Breast epithelium (tissue), 4 donors: ENCODE measurements at places on chromosomes 2 and 18. TPM values are rescaled to one million over a fixed set of nuclear protein-coding genes. Genes with fewer than 3 reads are reported as not detected.

GRCh38 chr2:241820625-241821384 is 11.8 kb downstream of the NEU4 start:
- DNase-seq, result no peak

DNA sequence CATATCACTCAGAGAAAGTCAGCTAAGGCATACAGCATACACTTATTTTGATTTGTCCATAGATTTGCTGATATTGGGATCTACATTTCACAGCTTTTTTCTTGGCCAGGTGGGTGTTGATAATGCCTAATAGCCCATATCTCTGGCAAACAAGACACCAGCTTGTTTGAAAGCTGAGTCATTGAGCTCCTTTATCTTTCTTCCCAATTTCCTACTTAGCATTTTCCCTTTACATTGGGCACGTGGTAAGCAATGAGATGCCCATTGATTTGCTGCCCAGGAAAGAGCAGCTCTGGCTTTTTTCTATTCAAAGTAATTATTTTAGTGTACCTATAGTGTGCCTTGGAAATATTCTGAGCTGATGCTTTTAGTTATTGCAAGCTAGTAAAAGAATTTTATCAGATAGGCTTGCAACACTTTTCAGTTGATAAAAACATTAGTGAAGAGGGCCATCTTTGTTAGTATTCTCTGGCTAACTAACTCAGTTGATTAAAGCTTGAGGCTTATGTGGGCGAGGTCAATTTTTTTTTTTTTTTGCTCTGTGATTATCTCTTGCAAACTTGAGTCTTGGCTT is 79.6 kb downstream of the OSBPL6 start:
- no peak for DNase-seq

GRCh38 chr2:153227981-153228380 is 250.6 kb downstream of the RPRM start:
- no peak for DNase-seq

GRCh38 chr18:35625232-35625631 is 43.7 kb downstream of the GALNT1 start:
- no peak for DNase-seq

- no peak for DNase-seq
These were observed 65.3 kb downstream of the MEMO1 start for GRCh38 chr2:31945572-31945935.

DNA sequence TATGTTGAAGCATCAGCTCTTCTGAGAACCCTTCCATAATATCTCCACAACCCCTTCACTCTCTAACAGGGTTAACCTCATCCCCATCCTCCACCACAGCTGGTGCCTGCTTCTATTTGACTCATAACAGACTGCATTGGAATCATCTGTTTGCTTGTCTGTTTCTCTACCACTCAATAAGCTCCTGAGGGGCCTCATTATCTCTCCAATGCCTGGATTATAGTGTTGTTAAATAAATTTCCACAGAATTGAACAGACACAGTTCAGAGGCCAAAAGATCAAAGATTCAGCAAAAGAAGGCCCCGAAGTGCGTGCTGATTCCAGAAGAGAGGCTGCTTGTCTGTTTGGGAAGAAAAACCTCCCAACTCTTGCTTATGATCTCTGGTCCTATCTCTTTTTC is 33.7 kb upstream of the FAM98A start:
- no peak for DNase-seq

GRCh38 chr18:36457683-36458082 is 160.2 kb downstream of the FHOD3 start:
- no peak for DNase-seq

NYAP2 gene
- not detected for total RNA-seq

VSNL1 gene
- 0.80 TPM for total RNA-seq

ERBB4 gene
- total RNA-seq, result 53.1 TPM

FEV gene
- not detected for total RNA-seq
